Umbilical cord (tissue), 2 donors: ENCODE measurements at places on chromosomes 7 and 10.
A peak's percentile ranks its signal among the peaks of the same experiment; 100 is the strongest.

DNA sequence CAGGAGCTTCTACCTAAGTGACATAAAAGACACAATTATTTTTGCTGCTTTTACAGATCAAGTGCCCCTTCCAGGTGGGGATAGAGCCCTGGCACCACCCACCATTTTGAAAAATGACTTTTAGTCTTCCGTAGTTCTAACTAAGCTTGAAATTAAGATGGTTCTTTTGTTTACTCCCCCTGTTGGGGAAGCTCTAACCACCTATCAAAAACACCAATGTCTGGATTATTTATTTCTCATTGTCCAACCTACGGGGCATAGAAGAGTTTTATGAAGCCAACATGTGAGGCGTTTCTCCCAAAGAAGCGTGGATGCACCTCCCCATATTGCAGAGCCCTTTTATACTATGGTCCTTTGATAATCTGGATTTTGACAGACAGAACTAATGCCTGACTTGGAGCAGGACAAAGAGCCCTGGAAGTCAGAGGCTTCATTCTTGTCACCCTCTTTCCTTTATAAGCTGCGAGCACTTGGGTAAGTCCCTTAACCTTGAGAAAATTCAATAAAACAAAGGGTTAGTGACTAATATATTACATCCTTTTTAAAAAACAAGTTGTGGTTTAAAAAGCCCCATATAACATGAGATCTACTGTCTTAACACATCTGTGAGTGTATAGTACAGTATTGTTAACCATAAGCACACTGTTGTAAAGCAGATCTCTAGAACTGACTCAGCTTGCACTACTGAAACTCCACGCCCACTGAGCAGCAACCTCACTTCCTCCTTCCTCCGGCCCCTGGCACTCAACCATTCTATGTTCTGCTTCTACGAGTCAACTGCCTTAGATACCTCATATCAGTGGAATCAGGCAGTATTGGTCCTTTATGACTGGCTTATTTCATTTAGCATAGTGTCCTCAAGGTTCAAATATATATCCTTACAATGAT lies 67.5 kb downstream of the ATXN7L1 start:
- no peak for DNase-seq

- peak; percentile 48 for DNase-seq
These were observed 127.1 kb downstream of the KMT2E start for GRCh38 chr7:105141068-105141467.

- DNase-seq, result no peak
These were observed 122.6 kb downstream of the KCND2 start for GRCh38 chr7:120395526-120396019.

GRCh38 chr7:50246551-50246950 lies 58.0 kb upstream of the IKZF1 start:
- DNase-seq, result no peak

GRCh38 chr10:122257041-122257440 lies 14.1 kb upstream of the BTBD16 start:
- DNase-seq, result no peak

DNA sequence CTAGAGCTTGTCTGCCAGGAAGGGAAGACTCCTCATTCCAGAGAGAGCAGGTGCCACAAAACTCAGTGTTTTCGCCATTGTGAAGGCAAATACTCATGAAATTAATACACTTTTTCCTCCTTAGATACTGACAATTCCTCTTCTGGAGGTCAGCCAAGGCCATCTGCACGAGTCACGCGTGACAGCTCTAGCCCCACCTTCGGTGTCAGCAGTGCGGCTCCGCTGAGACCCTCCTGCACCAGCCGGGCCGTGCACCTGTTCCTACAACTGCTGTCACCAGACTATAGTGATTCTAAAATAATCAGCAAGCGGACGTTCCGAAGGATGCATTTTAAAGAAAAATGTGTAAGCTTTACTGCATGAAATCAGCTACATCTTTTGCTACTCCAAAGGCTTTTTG lies 127.7 kb downstream of the DIP2C start:
- no peak for DNase-seq

DNA sequence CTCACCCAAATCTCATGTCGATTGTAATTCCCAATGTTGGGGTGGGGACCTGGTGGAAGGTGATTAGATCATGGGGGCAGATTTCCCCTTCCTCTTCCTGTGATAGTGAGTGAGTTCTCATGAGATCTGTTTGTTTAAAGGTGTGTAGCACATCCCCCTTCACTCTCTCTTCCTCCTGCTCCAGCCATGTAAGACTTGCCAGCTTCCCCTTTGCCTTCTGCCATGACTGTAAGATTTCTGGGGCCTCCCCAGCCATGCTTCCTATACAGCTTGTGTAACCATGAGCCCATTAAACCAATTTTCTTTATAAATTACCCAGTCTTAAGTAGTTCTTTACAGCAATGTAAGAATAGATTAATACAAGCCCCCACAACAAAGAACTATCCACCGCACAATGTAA lies 109.9 kb upstream of the JAZF1 start:
- DNase-seq, result no peak

DNA sequence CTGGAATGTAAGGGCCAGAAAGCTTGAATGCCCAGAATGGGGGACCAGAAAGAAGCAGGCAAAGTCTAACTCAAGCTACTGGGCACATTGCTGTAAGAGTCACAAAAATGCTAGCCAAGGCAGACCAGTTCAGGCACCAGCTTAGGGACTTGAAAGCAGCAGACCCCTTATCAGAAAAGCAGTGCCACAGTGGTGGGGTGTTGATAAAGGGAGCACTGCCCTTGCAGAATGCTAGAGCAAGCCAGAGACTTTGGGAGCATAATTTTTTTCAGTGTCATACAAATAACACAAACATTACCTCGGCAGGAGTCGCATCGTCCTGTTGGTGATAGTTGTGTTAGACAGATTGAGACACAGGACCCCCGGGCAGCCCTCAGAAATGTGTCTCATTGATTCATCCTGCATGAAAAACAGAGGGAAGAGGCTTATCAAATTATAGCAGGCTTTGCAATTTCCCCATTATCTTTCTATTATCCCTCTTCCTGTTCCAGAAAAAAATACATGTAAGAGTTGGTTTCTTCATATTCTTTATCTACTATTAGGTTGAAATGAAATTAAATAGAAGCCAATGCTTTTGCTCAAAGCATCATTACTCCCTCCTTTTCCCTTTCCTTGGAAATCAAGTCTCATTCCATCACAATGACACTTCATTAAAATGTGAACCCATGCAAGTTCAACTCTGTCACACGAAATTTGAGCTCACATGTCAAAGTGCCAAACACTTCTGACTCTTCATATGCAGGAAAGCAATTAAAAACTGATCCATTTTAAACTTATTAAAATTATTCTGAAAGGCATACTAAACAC lies 13.4 kb downstream of the LRRC17 start:
- DNase-seq, result no peak
